ENCODE measurements at places on chromosomes 4 and X.

GRCh38 chr4:223913-224497, 81.3 kb downstream of the ZNF732 start:
- no peak for DNase-seq

GRCh38 chr4:80903020-80903419, 127.5 kb upstream of the BMP3 start:
- DNase-seq = no peak

GRCh38 chrX:44918722-44919121, 45.7 kb downstream of the KDM6A start:
- no peak for DNase-seq

GRCh38 chr4:38011511-38012162, 51.4 kb downstream of the PTTG2 start:
- DNase-seq = no peak

GRCh38 chr4:21769404-21770147, 179.0 kb downstream of the KCNIP4 start:
- DNase-seq = no peak

DNA sequence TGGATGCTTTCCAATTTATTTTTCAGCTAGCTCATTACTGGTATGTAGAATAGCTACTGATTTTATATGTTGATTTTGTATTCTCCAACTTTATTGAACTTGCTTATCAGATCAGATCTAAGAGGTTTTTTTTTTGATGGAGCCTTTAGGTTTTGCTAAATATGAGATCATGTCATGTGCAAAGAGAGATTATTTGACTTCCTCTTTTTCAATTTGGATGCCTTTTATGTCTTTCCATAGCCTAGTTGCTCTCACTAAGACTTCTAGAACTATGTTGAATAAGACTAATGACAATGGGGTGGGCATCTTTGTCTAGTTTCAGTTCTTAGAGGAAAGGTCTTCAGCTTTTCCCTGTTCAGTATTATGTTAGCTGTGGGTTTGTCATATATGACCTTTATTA, 11.7 kb downstream of the MAGEE1 start:
- DNase-seq = no peak

DNA sequence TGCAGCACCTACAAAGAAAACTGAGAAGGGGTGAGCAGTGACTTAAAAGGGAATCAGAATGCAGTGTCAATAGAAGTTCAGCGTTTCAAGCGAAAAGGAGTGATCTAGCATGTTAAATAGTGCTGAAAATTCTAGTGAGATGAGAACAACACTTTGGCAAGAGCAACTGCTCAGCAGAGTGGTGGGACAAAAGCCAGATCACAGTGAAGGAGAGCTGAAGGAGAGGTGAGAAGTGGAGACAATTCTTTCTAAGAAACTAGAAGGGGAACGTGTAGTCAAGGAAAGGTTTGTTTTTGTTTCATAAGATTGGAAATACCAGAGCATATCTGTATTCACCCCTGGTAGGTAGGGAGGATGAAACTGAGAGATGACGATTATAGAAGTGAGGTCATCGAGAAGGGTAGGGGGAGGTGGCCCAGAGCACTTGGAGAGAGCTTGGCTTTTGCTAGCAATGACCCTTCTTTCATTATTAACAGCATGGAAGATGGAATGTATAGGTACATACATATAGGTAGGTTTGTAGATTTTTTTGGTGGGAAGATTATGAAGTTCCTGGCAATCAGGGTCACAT, 33.7 kb downstream of the SRPX2 start:
- DNase-seq = no peak

DNA sequence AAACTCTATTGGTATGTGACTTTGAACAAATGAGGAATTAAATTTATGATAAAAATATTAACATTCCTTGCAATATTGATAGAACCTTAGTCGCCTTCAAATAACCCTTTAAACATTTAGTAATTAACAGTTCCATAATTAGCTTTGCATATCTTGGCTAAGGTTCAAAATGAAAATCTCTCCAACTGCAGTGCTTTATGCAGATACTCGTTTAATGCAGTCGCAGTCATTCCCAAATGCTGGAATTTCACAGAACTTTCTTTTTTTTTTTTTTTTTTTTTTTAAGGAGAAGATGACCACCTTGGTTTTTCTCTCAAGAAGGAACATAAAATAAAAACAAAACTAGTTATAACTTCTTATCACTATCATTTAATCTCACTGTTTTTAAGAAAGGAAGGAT, 5.2 kb downstream of the RAPGEF2 start:
- DNase-seq = no peak

Data from stimulated activated CD8-positive, alpha-beta memory T cell treated with anti-CD3 and anti-CD28 coated beads, Interleukin-7, amount 100 ng/mL, for 4 hours (primary cell).